ENCODE measurements at places on chromosomes 2 and 18.

DNA sequence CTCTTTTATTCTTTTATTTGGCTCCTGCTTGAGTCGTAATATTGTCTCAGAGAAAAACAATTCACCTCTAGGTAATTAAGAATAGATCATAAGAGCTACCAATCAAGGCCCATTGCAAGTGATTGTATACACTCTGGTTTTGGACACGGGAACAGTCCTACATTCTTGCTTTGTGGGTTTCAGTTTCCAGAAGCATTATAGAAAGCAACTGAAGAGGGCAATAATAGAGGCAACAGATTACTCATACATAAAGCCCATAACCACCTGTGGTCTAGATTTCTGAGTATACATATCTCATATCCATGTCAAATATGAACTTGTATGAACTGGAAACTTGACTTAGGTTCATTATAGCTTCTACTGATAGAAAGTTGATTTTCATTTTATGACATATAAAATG lies 65.4 kb downstream of the DIS3L2 start:
- no peak for DNase-seq

GRCh38 chr2:16104949-16105668 lies 164.8 kb downstream of the MYCN start:
- no peak for DNase-seq

DNA sequence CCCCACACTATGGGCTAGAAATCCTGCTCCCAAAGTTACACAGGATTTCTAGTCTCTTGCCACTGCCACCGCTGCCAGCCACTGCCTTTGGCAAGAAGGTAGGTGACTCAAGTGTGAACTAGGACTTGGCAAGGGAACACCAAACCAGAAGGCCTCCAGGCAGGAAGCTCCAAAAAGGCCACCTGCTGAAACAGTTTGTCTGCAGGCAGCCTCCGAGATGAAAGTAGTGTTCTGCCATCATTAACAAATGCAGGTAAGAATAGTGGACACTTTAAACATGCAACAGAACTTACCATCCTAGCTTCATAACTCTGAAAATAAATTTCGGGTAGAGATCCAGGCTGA lies 3.9 kb downstream of the ANKRD44 start:
- DNase-seq: no peak

- DNase-seq: peak; percentile 61
Observed at GRCh38 chr2:42568401-42569115, at the start of gene MTA3. Gene MTA3 (plus strand): TSS chr2:42568632. CDS start chr2:42568746, 114 bp downstream.
